NCI-H1694 (cell line): ENCODE measurements at places on chromosomes 3 and 15.

DNA sequence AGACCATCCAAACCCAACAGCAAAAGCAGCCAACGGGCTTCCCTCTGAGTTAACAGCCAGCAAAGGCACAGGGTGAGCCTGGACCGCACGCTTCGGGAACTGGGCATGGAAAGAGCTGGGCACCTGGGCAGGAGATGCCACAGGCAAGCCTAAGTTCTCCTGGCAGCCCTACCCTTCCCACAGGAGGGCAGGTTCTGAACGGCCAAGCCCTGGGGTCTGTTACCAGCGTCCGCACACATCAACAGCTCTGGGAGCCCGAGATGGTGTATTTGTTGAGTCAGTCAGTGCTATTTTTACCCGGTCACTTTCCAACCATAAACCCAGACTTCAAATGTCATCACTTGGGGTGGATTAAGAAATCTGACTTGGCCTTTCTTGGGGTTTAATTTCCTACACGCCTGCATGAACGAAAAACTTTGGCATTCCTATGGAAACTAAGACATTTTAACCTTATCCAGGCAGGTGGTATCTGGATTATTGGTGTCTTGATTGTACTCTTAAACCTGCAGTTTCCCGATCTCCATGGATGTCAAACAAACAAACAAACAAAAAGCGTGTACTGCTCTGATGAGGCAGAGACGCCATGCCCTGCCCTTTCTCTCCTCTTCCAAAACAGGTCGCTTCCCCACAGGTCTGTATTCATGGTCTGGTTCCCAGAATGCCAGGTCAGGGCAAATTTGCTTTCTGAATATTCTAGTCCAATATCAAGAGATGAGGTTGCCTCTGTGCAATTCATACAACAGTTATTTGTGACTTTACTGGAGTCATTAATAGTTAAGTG lies 99.7 kb downstream of the XXYLT1 start:
- DNase-seq, result no peak

DNA sequence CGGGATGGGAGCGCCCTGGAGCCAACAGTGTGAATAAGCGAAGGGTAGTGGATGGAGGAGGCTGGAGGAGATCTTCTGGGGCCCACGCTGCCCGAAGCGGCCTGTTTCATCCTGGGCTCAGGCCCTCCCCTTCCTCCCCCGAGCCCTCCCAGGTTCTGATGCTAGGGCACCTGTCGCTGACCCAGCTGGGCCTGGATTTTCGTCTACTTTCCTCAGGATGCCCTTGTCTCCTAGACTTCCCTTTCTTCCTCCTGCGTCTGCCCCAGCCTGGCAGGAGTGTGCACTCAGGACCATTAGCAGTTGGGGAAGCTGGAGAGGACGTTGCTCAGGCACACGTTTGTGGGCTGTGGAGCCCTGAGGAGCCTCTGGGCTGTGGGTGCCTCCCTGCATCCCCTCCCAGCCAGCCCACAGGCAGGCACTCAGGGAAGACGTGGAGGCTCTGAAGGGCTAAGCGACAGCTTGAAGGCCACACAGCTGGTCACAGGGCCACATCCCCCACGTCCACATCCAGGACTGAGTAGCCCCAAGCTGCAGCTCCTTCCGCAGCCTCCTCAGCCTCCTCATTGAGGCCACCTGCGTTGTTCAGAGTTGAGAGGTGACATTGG lies 23.9 kb upstream of the PIGZ start:
- no peak for DNase-seq

DNA sequence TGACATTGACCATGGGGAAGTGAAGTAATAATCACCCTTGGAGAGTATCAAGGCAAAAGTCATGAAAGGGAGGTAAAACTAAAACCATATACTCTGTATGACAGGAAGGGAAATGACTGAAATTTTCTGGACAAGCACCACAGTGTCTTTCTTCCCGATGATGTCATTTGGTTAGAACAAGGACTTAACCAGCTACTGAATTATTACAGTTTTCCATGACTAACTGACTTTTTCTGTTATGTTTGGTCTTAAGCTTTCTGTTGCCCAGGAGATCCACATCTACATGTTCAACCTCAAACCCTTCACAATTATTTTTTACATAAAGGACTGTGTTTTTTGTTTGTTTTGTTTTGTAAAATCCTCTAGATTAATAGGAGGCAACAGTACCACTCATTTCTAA lies 191.9 kb upstream of the IL12A start:
- no peak for DNase-seq

GRCh38 chr3:57227930-57228751 lies 612 bp downstream of the APPL1 start:
- no peak for DNase-seq

DNA sequence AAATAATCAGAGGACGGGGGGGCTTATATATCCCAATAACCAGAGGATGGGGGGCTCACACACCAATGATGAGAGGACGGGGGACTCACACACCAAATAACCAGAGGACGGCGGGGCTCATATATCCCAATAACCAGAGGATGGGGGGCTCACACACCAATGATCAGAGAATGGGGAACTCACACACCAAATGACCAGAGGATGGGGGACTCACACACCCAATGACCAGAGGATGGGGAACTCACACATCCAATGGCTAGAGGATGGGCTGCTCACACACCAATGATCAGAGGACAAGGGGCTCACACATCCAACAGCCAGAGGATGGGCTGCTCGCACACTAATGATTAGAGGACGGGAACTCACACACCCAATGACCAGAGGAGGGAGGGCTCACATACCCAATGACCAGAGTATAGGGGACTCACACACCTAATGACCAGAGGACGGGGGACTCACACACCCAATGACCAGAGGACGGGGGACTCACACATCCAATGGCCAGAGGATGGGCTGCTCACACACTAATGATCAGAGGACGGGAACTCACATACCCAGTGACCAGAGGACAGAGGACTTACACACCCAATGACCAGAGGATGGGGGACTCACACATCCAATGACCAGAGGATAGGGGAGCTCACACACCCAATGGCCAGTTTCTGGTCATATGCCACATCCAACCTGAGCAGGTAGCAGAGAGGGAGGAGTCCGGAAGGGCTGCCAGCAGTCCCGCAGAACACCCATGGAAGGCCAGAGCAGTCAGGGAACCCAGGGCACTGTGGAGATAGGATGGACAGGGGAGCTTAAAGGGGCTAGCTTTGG lies 10.6 kb downstream of the RAB6B start:
- no peak for DNase-seq

DNA sequence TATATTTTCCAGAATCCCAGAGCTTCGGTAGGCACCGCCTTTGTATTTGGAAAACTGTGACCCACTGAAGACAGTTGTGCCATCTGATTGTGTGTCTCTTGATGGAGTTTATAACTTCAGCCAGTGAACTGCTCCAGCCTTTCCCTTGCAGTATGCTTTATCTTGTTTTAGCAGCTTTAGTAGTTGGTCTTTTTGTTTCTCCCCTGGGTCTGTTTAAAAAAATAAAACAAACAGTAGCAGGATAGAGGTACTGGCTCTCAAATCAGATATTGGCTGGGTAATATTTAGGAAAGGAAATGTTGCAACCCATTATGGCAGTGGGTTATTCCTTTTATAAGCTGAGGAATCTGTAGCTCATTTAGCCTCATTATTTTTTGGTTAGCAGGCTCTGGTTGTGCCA lies 151.5 kb upstream of the BFSP2 start:
- DNase-seq, result no peak
